Right renal pelvis (tissue), 4 donors: ENCODE measurements at places on chromosomes 5 and 9. TPM values are rescaled to one million over a fixed set of nuclear protein-coding genes. Genes with fewer than 3 reads are reported as not detected.

Gene STPG3
- 1.7 TPM for polyA plus RNA-seq

Gene SPATA6L
- polyA plus RNA-seq = 2.5 TPM

GRCh38 chr5:180332051-180332517 lies 21.1 kb downstream of the GFPT2 start:
- no peak for DNase-seq

DNA sequence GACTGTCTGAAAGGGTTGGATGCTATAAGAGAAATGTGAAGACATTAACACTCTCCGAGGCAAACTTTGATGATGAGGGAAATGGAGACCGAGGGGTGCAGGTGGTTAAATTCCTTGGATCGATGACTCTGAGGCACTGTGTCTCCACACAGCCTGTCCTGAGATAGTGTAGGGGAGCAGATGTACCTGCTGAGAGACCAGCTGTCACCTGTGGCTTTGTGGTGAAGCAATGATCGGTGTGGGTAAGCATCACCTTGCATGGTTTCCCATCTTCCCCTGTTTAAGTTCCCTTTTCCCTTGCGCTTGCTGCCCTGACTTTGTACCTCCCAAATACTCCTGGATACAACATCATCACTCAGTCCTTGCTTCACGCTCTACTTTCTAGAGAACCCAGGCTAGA lies 9.8 kb upstream of the MIER3 start:
- DNase-seq = no peak

DNA sequence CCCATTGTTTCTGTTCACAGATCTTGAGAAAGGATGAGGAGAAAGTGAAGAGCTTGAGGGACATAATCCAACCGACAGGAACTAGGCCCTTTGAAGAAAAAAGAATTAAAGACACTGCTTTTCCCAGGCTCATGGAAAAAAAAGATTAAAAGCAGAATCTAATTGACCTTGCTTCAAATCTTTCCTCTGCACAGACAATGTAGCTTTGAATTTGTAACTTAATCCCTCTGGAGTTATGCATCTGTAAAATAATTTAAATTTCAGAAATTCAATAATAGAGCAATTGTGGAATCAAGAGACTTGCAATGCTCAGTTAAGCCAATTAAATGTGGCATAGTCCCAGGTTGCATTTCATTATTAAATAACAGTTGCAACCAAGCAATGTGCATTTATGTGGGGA lies 64.6 kb downstream of the SVEP1 start:
- DNase-seq = no peak
